ENCODE measurements at places on chromosomes 1 and 21.

DNA sequence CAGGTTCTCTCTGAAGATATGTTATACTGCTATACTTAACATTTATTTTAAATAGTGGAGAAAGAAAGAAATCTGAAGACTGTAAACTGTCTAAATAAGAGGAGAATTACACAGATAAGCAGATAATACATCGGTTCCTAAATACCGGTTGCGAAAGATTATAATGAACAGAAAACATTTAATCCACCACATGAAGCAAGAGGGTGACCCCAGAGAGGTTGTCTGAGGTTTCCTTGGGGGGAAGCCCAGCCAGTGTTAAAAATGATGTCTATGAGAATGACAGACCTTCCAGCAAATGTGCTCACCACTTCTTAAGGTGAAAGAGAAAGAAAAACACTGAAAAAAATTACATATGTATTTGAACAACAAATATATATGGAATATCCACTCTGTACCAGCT is 356.4 kb upstream of the KAZN start:
- DNase-seq = no peak

DNA sequence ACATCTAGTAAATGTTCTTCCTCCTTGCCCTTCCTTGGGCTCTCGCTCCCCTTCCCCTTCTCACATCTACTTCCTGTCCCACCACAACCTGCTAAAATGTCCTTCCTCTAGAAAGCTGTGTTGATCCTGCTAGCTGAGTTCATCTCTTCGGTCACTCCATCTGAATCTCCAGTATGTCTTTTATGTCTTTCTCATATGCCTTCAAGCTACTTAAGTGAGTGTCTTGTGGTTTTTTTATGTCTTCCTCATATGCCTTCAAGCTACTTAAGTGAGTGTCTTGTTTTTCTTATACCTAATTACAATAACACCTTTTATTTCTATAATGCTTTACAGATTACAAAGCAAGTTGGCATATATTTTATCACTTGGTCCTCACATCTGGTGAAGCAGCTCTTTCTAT is 33.9 kb downstream of the CSF1 start:
- DNase-seq = peak; percentile 41

GRCh38 chr21:34630536-34631143 is 15.7 kb upstream of the RCAN1 start:
- DNase-seq = peak; percentile 82

GRCh38 chr1:28115267-28115666 is 26.9 kb upstream of the EYA3 start:
- DNase-seq = peak; percentile 80

DNA sequence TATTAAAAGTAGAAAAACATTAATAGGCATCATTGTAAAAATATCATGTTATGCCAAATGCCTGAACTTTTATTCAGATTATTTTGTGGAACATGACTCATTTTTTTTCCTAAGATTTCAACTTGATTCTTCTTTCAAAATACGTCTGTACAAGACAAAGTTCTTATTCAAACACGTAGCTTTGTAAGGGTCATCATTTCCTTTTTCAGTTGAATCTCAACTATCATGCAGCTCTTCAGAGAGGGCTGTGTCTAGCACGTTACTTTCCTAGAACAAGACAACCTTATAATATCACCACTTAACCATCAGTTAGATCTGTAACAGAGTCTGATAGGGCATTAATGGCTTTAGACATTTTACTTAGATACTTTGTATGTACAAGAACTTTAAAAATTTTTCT is 608.9 kb downstream of the AMY1C start:
- DNase-seq = no peak

DNA sequence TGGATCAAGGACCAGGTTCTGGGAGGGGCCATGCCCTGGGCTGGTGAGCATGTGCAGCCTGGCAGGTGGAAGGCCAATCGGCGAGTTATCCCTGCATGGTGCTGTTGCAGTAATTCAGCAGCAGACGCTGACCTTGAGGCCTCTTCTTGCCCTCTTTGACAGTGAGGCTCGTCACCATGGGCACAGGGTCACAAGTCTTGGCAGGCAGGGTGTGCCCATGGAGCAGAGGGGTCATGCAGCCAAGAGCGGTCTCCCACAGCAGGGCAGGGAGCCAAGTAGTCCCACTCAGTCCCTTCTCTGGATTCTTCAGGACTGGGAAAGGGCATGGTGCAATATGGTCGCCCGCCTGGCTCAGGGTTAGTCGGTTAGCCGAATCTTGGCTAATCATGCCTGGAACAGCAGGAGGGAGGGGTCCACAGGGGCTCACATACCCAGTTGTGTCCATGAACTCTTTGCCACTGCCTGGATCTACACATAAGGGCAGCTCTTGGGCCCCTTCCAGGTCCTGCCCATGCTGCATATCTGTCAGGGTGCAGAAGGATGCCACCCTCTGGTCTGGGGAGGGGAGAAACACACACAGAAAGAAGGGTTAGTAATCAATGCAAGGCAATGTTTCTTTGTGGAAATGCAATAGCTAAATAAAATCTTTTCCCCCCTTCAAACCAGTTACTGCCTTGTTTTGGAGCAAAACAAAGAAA is 226.8 kb downstream of the SIPA1L2 start:
- no peak for DNase-seq

DNA sequence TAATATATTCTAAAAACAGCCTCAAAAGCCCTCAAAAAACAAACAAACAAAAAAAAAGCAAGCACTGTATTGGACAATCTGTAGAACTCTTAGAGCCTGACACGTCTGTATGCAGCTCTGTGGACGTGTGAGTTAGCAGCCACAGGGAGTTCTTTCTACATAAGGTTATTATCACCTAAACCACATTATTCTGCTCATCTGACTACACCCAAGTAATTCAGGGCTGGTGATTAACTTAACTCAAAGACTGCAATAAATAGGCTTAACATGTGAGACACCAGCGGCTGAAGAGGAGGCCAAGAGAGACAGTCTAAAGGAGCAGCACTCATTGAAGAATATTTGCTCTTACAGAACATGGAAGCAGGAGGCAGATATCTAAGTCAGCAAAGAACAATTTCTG is 316.0 kb downstream of the VAV3 start:
- no peak for DNase-seq

DNA sequence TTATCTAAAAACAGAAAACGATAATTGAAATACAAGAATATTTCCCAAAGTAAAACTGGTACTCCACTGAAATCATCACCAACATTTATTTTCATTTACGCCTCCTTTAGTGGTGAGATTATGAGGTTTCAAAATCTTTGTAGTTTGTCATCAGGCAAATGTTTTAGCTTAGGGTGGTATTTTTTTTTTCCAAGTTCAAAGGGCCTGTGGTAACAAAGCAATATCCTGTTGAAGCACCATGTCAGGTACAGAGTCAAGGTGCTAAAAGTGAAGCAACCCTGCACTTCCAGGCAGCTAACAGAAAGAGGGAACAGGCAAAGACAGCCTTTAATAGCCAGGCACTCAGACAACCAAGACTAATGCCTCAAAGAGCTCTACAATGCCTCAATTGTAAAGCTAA is 89.2 kb downstream of the JAK1 start:
- no peak for DNase-seq

- DNase-seq = peak; percentile 68
Measured at GRCh38 chr1:31422505-31423319, 9.7 kb downstream of the SERINC2 start.

GRCh38 chr21:28737674-28738419 is 254.8 kb downstream of the LTN1 start:
- no peak for DNase-seq

- no peak for DNase-seq
Measured at GRCh38 chr1:225657462-225657989, 4.6 kb upstream of the ENAH start.

GRCh38 chr1:173175514-173176145 is 31.5 kb downstream of the TNFSF4 start:
- DNase-seq = peak; percentile 6

GRCh38 chr21:46465651-46466050 is 7.0 kb downstream of the DIP2A start:
- no peak for DNase-seq

- DNase-seq = no peak
Measured at GRCh38 chr1:19311503-19311930, 427 bp downstream of the AKR7A2 start.

DNA sequence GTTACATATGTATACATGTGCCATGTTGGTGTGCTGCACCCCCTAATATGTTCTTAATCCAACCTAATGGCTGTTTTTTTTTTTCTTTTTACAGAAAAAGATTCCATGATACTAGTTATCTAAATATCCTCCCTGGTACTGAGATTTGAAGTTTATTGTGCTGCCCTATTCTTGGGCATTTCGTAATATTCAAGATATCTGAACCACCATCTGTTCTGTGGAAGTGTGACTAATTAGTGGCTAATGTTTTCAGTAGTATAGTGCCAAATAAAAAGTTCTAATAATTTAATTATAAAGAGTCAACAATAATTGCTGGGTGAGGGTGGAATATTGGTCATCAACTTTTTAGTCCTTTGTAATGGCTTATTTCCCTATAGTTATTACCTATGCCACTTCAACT is 217.5 kb downstream of the GABPA start:
- no peak for DNase-seq

- no peak for DNase-seq
Measured at GRCh38 chr1:241310451-241310850, 46.6 kb downstream of the RGS7 start.

DNA sequence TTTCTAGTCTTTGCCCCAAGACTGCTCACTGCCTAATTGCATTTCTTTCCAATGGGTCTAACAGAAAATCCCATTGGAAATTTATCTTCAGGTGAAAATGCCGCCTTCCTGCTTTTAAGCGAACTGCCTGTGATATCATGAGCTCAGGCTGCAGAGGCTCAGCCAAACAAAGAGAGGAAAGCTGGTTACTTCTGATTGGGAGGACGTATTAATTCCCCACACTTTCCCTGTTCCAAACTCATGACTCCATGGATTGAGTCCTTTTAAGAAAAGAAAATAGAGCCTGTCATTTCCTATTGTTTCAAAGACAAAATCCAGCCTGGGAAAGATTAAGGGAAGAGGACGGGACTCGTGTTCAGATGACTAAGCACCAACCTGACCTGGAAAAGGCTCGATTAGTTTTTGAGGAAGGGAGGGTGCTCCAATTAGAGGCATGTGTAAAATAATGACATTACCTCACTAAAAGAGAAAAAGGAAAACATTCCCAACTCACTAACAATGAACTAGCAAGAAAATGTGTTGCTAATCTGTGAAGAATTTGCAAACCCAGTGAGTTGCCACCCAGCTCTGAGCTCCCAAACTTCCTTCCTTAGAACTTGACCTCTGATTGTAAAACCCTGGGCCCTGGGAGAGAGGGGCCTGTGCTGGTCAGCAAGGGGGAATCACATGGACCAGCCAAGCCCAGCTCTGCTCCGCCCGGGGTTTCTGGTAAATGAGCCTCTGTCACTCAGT is 61.2 kb downstream of the TCP10L start:
- no peak for DNase-seq

DNA sequence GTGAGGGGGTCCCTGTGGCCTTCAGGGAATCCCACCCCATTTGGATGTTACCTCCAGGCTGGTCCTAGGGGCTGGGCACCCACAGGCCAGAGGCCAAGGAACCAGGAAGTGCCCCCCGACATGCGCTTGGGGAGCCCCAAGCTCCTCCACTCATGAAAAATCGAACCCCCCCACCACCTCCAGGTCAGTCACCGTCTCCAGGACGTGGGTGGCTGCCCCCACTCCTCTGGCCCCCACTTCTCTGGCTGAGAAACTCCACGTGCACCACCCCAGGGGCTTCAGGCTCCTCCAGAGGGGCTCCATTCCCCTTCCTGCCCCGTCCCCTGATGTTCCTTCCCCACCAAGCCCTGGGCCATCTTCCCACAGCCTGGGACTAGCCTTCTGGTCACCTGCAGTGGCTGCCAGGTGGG is 30.5 kb upstream of the POFUT2 start:
- DNase-seq = no peak

DNA sequence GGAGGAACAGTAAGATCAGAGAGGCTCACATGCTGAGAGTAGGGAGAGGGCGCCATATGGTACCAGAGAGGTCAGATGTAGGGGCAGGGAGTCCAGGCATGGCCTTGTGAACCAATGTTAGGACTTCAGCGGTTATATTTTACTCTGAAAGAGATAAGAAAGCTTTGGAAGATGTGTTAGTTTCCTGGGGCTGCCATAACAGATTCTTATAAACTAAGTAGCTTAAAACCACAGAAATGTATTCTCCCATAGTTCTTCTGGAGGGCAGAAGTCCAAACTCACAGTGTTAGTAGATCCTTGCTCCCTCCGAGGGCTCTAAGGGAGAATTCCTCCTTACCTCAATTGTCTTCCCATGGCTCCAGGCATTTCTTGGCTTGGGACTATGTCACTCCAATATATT is 502.5 kb upstream of the ADGRL2 start:
- DNase-seq = no peak

GRCh38 chr21:35346697-35347096 is 297.6 kb upstream of the RUNX1 start:
- DNase-seq = no peak

DNA sequence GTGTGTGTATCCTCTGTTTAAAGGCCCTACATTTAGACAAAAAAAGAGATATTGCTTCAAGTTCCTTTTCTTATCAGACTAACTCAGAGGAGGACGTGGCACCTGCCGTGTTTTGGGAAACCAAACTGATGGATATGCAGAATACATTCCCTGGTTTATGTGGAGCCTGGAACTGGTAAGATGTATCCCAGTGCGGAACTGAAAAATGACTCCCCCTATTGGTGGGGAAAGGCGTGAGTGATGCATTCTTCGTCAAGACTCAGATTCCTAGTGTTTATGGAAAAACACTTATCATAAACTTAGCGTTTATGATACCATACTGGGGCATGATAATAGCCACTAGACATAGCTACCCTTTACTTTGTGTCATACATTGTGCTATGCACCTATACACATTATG is 154.2 kb downstream of the ZNF326 start:
- no peak for DNase-seq

GRCh38 chr1:8152731-8153702 is 126.9 kb upstream of the ERRFI1 start:
- no peak for DNase-seq

GRCh38 chr1:202157945-202158344 is 2.5 kb downstream of the PTPN7 start:
- DNase-seq = no peak

GRCh38 chr1:177928194-177928593 is 41.7 kb downstream of the SEC16B start:
- DNase-seq = no peak

GRCh38 chr21:36127250-36127904 is 7.5 kb upstream of the CBR3 start:
- no peak for DNase-seq

GRCh38 chr1:237760951-237761350 is 129.8 kb downstream of the ZP4 start:
- DNase-seq = no peak

DNA sequence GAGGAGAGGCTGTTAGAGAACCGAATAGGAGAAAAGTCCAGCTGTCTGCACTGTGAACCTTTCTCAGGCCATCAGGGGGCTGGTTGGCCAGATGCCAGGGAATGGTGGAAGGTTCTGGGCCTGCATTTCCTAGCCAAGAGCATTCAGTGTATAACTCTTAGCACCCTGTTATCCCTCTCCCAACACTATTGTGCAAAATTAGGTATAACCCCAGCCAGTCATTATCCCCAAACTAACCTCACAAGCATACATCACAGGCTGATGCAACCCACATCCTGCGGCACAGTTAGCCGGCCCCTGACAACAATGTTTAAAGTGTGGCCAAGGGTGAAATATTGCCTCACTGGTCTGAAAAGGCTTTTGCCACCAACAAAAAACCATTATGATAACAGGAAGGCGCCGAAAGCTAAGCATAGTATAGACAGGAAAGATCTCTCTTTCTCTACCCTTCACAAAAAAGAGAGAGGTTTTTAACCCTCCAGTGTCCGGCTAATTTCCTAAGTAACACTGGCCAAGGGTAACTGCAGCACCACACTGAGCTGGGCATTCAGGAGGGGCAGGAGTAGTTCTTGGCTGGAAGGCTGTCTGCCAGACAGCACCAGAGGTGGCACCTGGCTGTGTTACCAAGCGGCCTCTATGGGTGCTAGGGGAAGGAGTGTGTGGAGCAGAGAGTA is 77.3 kb upstream of the BCAR3 start:
- no peak for DNase-seq

All from Kasumi-1 (cell line).